ENCODE measurements at places on chromosomes 11 and 22.

DNA sequence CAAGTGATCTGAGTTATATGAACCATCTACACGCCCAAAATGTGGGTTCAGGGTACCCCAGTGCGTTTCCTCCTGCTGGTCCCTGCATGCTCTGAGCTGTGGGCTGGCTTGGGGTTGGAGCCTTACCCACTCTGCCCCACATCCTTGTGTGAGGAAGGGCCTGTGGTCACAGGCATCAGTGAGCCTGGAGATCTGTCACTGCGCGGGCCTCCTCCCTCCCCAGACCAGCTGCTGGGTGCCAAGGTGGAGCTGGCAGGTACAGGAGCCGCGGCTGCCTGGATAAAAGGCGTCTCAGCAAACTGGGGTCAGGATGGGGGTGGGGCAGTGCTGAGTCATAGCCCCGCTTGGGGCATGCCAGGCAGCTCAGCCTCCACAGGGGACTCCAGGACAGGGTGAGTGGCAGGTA is 17.9 kb downstream of the GNAZ start:
- DNase-seq, result no peak

- no peak for DNase-seq
Observed at GRCh38 chr22:28044546-28045173, 125.6 kb upstream of the PITPNB start.

GRCh38 chr11:73493956-73494598 is 103.8 kb downstream of the FAM168A start:
- no peak for DNase-seq

DNA sequence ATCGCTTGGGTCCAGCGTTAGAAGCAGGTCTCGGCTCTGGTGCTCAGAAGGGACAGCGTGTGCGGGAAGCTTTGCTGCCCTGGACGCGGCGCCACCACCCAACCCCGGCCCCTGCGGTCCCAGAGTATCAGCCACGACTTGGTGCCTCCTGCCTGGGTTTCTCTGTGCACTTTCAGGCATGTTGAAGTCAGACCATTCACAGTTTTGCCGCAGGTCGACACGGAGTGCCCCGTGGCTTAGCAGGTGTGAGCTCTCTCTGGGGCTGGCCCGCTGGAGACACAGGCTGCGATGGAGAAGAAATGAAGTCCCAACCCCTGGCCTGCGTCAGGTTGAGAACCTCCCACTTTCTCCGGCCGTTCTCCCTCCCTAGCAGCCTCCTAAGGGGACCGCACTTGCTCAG is 494.5 kb downstream of the BRD1 start:
- DNase-seq, result no peak

DNA sequence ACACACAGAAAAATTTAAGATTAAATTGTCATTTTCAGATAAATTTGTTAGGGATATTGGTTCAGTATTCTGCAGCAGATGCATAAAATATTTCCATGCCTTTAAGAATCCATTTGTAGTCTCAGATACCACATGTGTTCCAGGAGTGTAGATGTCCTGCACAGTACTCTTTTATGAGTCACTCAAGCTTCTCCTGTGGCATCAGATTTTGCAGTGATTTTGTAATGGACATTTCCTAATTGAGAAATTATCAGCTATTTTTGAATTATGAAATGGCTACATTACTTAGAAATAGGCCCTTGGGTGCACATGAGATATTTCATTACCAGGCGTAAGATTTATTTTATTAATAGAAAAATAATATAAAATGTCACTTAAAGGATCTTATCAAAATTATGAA is 18.9 kb downstream of the MMP3 start:
- no peak for DNase-seq

Measured in cardiac septum (tissue), 1 donor.